Right cardiac atrium (tissue), 5 donors: ENCODE measurements at places on chromosomes 3 and 15. TPM values are rescaled to one million over a fixed set of nuclear protein-coding genes. Genes with fewer than 3 reads are reported as not detected.

The PIGX gene
- total RNA-seq, result 16.7 TPM

The ACTC1 gene
- total RNA-seq, result 14,380 TPM

The C3orf85 gene
- total RNA-seq, result not detected

The IL5RA gene
- 3.5 TPM for total RNA-seq

The UBA7 gene
- 25.5 TPM for total RNA-seq

The CSTA gene
- 1.5 TPM for total RNA-seq

The EIF4A2 gene
- 252 TPM for total RNA-seq

GRCh38 chr3:180743813-180744590 is 64.7 kb upstream of the CCDC39 start:
- no peak for DNase-seq

- no peak for DNase-seq
These were observed 29.7 kb downstream of the DNASE1L3 start for GRCh38 chr3:58180940-58181587.

DNA sequence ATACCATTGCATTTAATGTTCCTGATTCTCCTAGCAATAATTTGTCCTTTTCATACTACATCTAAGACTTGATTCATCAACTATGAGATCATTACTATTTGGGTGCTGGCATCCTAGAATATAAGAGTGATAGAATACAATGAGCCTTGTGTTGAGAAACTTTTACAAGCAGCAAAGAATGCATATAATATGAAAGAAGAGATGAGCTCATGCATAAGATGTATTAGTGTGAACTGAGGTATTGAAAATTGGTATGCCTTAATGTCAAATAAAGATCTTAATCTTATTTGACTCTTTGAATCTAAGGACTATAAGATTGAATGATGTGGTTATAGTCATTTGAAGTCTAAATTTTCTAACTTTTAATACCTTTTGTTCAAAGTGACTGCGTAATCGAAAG is 220.0 kb upstream of the ARHGEF26 start:
- no peak for DNase-seq

DNA sequence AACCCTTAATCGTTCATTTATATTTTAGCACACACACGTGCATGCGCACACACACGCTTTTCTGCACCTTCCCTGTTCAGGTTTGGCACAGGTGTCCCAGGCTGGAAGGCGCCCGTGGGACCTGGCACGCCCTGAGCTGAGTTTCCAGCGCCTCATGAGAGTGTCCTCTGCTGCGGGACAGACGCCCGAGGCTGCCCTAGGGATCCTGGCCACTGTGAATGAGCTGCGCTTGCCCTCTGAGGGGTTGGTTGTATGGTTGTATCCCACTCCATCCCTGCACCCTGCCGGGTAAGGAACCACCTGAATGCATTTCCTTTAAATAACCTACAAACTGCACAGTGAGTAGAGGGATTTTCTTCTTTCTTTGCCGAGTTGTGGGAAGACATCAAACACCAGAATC is 12.2 kb upstream of the MEX3B start:
- no peak for DNase-seq

- DNase-seq, result no peak
These were observed 389.9 kb upstream of the PROK2 start for GRCh38 chr3:72174890-72175289.

GRCh38 chr3:4006288-4006687 is 207.1 kb downstream of the LRRN1 start:
- DNase-seq, result no peak

DNA sequence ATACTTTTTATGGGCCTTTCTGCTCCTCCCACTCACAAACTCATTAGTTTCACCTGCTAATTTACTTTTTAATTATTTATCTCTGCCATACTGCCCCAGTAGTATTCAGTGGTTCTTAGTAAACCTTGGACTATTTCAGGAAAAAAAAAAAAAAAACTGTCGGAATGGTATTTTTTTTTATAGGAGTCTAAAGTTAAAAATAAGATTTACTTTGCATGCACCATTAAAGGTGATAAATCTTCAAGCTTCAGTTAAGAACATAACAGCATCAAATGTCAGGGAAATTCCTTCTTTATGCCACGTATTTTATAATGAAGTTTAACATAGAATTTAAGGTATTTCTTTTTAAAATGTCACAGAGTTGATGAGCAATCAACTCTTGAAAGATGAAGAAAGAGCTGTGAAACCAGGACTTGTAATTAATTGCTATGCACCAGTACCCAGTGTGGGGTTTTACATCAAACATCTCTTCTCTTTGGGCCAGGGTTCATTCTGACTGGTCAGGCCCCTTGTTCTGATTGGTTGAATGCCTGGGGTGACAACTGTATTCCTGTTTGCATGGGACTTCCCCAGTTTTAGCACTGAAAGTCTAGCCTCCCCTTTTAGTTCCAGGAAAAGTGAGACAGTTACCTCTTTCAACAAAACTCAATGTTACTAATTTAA is 40.3 kb upstream of the PTPRG start:
- DNase-seq, result no peak

GRCh38 chr3:161567577-161568361 is 71.2 kb downstream of the OTOL1 start:
- no peak for DNase-seq

- no peak for DNase-seq
These were observed 317.8 kb upstream of the AGTR1 start for GRCh38 chr3:148379763-148380382.

DNA sequence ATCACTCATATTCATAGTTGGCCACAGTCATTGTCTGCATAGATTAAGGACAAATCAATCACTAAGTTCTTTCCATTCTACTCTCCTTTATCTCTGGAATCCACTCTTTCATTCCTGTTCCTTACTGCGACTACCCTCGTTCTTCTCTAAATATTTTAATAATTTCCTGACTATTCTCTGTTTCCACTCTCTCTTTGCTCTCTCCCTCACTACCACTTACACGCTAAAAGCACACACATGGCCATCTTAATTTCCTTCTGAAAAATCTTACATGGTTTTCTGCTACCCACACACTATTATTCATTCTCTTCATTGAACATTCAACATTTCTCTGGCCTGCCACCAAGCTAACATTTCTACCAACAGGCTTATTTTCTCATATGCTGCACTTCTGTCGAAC is 279.6 kb upstream of the PLSCR5 start:
- DNase-seq, result no peak

DNA sequence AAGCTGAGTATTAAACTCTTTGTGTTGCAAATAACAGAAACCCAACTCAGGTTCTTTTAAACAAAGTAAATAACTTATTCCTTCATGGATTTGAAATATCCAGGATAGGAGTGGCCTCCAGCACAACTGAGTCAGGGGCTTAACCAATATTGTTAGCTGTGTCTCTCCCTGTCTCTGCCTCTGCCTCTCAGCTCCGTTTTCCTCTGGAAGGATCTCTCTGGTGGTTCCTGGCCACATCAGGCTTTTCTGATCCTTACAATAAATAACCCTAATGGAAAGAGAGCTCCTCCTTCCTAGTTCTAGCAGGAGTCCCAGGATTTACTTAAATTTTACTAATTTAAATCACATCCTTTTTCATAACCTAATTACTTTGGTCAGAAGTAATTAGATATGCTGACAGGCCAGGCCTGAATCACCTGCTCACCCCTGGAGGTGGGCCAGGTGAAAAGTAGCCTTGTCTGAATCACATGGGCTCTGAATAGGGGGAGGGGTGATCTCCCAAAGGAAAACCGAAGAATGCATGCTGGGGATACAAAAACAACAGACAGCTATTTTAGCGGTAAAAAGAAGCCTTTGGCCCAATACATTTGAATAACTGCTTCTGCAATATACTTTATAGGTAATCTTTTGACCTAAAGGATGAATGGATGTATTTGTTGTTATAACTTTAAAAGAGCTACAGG is 75.4 kb downstream of the REC114 start:
- peak; percentile 43 for DNase-seq

DNA sequence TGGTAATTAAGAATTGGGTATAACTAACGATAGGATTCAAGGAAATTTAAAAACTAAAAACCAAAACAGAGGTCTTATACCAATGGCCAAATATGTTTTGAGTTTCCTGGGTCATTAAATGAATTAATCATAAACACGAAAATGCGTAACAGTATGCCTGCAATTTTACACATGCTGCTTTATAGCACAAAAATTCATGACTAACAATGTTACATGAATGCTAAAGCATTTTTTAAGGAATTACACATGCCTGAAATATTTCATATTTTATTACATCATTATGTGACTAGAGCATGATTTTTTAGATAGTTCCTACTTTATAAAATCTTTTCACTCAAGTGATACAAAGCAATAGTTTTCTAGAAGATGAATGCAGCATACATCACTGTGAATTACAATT is 74.7 kb downstream of the ZNF148 start:
- DNase-seq, result no peak

DNA sequence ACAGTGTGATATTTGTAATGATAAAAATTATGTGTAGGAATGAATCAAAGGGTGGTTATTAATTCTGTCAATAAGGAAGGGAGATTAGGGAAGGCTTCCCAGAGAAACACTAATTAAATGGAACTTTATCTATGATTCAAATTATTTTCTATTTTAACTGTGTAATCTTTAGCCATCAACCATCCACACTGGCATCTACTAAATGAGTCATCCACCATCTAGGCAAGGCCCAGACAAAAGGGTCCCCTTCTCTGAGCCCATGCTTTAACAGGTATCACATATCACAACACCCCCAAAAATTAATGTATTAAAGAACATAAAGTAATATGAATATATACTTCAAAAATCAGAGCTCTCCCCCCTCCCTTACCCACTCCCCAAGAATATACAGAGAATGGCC is 19.9 kb upstream of the TPM1 start:
- no peak for DNase-seq

- DNase-seq, result no peak
These were observed 8.6 kb upstream of the SST start for GRCh38 chr3:187678726-187679268.

GRCh38 chr15:64921711-64922110 is 10.0 kb downstream of the ANKDD1A start:
- DNase-seq, result no peak

- no peak for DNase-seq
These were observed 573.7 kb downstream of the EPHB1 start for GRCh38 chr3:135368781-135369180.

GRCh38 chr3:108311797-108312196 is 15.4 kb downstream of the HHLA2 start:
- DNase-seq, result no peak

DNA sequence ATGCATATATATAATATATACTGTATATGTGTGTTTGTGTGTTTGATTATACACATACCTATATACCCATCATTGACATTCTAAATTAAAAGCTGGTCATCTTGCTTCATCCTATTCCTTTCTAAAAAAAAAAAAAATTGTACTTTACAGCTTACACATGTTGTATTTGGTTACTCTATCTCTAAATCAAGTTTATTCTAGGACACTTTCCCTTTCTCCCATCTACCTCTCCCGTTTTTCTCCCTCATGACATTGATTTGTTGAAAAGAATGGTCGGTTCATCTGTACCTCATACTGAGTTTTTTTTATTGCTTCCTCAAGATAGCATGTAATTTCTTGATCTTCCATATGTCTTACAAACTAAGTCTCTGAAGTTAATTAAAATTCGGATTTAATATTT is 26.9 kb downstream of the GABPB1 start:
- no peak for DNase-seq
